ENCODE measurements at places on chromosomes 13 and 19. TPM values are rescaled to one million over a fixed set of nuclear protein-coding genes. Genes with fewer than 3 reads are reported as not detected.

GRCh38 chr19:57099199-57099661, 20.6 kb upstream of the USP29 start:
- peak; percentile 36 for DNase-seq

DNA sequence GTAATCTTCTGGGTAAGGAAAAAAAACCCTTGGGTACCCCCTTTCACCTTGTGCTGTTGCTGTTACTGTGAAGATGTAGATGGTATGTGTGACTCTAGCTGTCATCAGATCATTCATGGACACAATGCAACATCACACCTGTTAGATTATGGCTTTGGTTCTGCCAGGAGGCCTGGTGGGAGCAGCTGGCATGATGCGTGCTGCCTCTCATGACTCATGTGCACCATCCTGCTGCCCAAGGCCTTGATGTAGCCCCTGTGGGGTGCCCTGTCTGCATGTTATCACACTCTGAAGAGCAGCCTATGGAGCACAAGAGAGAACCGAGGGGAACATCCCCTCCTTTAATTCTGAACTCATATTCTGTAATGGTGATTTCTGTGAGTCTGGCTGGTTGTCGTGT, 57.7 kb upstream of the TEX29 start:
- no peak for DNase-seq

DNA sequence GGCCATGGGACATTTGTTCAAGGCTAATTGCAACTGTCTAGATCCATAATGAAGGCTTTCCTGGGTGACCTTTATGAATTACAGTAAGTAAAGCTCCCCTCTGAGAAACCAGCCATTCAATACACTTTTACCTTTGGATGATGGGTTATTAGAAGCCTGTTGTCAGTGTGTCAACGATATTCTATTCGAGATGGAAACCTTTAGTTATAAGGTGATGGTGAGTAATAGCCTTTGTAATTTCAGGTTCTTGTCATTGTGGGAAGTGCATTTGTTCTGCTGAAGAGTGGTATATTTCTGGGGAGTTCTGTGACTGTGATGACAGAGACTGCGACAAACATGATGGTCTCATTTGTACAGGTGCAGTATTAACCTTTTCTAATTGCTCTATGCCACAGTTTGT, 261.7 kb downstream of the ITGBL1 start:
- no peak for DNase-seq

- DNase-seq, result no peak
These were observed 114.9 kb upstream of the EDNRB start for GRCh38 chr13:78033509-78033908.

The HSH2D gene
- 0.54 TPM for polyA plus RNA-seq

The DDX39A gene
- polyA plus RNA-seq, result 59.3 TPM

- no peak for DNase-seq
These were observed 99.0 kb upstream of the HTR2A start for GRCh38 chr13:46995874-46996273.

DNA sequence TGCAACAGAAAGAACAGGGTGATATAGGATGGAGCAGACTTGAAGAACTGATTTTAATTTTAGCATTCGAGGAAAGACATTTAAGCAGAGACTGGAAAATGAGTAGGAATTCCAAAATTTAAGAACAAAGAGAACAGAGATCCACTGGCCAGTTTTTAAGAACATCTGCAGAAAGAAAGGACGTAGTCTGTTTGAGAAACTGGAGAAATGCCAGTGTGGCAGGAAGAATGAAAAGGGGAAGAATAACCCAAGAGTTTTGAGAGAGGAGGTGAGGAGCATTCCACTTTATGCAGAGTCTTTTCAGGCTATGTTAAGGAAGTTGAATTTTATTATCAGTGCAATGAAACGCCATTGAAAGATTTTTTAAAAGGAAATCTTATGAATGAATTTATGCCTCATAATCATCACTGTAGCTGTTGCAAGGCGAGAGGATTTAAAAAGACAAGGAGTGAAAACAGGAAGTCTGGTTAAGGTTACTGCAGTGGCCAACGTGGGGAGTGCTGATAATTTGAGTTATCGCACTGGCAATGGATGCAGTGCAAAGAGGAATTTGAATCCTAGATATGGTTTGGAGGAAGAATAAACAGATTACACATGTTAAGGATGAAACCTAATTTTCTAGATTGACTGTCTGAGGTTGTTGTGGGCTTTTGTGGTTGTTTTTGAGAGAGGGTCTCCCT, 253.8 kb downstream of the DACH1 start:
- no peak for DNase-seq

DNA sequence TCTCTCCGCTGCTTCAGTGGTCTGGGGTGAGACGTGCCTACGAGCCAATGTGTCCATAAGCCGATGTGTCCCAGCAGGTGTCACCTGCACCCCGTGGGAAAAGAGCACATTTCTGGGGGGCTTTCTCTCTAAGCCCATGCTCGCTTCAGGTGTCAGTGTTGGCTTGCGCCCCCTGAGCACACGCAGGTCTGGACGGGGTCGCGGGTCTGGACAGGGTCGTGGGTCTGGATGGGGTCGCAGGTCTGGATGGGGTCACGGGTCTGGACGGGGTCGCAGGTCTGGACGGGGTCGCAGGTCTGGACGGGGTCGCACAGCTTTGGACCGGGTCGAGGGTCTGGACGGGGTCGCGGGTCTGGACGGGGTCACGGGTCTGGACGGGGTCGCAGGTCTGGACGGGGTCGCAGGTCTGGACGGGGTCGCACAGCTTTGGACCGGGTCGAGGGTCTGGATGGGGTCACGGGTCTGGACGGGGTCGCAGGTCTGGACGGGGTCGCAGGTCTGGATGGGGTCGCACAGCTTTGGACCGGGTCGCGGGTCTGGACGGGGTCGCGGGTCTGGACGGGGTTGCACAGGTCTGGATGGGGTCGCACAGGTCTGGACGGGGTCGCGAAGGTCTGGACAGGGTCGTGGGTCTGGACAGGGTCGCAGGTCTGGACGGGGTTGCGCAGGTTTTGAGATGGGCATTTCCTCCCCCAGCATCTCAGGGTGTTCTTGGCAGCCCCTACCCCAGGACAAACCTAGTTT, 24.5 kb upstream of the TFDP1 start:
- DNase-seq, result no peak

The GIPC1 gene
- polyA plus RNA-seq, result 72.1 TPM

The PSG1 gene
- polyA plus RNA-seq, result not detected

DNA sequence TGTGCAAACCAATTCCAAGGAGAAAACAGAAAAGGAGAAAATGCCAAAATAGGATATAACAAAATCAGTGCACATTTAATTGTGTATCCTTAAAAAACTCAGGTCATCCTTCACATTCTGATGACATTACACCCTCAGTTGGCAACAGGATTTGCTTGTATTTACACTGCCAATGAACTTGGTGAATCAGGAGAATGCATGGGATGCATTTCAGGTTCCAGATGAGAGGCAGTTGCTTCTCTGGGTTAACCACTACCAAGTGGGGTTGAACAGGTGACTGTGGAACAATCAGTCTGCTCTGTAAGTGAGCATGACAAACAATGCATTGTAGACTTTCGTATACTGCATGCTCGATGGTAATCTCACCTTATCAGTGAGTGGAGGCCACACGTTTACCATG, 79.1 kb downstream of the STARD13 start:
- no peak for DNase-seq

The TMEM255B gene
- 8.5 TPM for polyA plus RNA-seq

DNA sequence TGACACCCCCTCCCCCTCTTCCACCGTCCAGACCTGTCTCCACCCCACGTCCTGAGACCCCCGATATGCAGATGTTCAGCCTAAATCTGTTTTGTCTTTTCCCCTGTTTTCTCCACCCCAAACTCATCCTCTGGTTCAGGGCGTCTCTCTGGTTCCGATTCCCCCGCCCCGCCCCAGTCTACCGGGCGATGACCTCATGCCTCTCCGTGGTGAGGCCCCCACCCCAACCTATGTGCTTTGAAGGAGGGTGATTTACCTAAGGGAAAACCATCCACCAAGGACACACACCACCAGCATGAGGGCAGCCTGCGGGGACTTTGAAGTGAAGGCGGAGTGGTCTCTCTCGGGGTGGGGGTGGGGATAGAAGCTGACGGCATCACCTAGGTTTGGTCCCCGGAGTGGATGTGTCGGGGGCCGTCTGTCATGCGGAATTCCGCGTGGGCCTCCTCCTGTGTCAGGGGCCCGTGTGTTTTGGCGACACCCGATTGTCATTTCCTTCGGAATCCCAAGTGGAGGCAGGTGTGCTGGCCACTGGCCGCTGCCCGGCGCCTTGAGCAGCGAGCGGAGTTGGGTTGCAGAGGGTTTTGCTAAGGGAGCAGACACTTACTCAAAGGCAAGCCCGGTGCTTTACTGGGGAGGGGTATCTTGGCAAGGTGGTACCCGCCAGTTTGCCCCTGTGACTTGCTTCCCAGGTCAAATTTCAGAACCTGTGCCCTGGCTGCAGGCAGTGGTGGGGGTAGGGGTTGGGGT, 1.4 kb downstream of the FZR1 start:
- DNase-seq, result no peak

- DNase-seq, result no peak
These were observed 122.3 kb downstream of the DPF1 start for GRCh38 chr19:38101723-38102122.

- DNase-seq, result no peak
These were observed 24.7 kb downstream of the CILP2 start for GRCh38 chr19:19562665-19563347.

Measured in right renal pelvis (tissue), 4 donors.